Fibroblast of gingiva (primary cell): ENCODE measurements at places on chromosomes 7 and 10.
A peak's percentile ranks its signal among the peaks of the same experiment; 100 is the strongest.

DNA sequence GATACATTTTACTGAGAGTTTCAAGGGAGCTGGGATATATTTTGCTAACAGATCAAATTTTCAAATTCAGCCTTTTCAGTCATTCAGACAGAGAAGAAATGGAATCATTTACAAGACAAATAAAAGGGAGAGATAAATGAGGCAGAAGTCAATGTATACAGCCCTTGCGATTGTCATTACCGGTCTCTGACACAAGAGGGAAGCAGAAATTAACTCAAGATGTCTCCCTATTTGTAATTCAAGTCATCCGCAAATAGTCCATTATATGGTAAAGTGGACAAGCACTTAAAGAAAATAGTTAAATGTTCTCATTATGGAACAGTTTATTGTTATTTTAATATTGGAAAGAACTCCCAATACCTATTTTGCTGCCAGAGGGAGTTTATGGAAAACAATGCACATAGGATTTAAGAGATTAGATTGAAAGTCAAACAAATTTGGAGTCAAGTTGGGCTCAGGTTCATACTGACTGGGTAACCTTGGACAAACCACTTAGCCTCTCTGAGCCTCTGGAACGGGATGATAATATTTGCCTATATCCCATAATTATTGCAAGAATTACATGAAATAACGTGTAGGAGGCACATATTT is 89.3 kb upstream of the PRKCQ start:
- peak; percentile 54 for DNase-seq

- DNase-seq = no peak
Measured at GRCh38 chr7:118753479-118753878, 529.0 kb downstream of the ANKRD7 start.

DNA sequence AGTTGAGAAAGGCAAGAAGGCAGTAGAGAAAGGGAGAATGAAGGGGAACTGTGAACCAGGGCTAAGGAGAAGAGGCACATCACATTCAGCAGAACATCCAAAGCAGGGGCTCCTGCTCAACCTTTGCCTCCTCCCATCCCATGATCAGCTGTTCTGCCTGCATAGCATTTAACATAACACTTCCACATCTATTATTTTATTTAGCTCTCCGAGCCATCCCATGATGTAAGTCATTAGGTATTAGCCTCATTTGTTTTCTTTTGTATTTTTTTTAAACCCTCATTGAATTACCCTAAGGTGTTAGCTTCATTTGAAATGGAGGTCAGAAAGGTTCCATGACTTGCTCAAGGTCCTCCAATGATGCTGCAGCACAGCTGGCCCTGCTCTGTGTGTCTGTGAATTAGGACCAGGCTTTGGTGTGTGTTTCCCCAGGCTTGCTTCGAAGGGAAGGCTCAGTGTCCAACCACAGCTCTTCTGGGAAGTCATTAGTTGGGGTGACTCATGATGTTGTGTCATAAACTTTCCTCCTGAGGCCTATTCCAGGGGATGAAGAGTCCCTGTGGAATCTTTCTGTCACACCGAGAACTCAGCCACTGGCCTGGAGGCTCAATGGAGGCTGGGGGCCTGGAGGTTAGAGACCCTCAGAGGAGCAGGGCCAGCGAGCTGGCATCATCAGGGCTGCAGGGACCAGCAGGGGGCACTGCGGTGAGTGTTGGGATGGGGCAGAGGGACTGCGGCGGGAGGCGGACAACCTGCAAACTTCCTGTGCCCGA is 16.5 kb downstream of the NPFFR1 start:
- DNase-seq = peak; percentile 92

DNA sequence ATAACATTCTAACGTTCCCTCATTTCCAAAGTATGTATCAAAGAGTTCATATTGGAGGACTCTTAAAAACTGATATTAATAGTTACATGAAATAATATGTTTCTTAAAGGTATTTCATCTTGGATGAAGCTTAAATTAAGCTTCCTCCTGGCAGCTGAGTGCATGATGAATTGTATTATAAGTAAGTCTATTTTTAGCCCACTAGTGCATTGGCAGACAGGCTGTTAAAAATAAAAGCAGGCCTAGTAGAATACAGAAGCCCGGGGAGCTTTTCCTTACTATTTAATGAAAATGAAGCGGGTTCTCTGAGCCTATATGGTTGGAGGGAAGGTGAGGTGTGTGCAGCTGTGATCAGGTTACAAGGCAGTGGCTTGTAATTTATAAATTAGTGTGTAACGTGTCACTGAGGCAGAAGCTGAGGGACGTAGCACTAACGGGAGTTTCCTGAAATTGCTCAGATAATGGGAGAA is 130.7 kb upstream of the KMT2E start:
- no peak for DNase-seq

DNA sequence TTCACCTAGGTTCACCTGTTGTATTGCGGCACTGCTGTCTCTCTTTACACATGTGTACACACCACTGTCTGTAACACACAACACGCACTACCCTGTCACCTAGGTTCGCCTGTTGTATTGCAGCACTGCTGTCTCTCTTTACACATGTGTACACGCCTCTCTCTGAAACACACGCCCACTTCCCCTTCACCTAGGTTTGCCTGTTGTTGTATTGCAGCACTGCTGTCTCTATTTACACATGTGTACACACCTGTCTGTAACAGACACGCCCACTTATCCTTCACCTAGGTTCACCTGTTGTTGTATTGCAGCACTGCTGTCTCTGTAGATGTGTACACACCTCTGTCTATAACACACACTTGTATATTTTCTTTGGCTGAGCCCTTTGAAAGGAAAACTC is 51.5 kb downstream of the WDR37 start:
- DNase-seq = no peak

DNA sequence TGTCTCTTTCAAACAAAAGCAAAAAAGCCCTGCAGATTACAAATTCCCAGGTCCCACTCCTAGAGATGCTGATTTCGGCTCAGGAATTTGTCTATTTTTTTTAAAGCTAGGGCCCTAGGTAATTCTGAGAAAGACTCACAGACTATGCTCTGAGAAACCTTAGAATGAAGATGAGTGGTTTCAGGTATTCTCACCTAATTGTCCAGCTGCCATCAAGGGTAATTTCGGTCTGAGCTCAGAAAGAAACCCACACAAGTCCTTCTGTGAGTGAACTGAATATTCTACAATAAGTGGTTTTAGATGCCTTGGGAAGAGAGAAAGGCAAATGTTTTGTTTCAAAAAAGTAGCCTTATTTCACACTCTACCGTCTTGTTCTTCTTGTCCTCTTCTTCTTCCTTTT is 45.7 kb downstream of the DCLRE1A start:
- no peak for DNase-seq
